ENCODE measurements at places on chromosomes 3 and 15.

DNA sequence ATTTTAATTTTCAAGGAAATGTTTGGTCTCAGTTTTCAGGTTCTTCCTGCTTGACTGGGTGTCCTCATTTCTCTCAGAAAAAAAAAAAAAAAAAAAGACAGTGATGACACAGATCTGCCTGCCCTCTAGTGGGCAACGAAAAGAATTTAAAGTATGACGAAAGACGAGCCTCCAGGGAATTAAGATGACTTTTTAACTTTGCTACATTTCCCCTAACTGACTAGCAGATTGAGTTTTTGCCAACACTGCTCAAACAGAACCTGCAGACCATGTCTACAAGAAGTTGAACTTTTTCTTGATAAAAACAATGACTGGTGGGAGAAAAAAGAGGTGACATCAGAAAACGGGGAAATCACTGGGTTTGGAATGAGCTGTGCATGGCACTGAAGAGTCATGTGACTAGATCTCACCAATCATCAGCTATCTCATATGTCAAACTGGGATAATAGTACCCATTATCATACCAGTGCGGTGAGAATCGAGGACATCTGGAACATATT, 40.8 kb downstream of the EOMES start:
- DNase-seq = peak; percentile 41

DNA sequence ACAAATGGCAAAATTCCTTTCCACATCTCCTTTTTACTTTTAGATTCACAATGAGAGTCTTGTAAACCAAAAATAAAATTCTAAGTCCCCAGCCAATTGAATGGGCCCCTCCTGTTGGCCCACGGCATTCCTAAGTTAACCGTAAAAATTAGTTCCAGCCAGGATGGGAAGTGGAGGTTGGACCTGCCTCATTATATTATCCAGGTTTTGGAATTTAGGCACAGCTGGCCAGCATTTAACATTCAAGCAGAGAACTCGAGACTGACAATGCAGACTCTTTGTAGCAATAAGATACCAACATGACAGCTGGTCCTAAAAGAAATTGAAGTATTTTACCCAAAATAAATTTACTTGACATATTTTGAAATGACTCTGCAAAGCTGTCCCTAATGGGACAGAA, 321.0 kb upstream of the NAALADL2 start:
- DNase-seq = no peak

- no peak for DNase-seq
Measured at GRCh38 chr15:95277266-95277665, 1045.9 kb downstream of the MCTP2 start.

- no peak for DNase-seq
Measured at GRCh38 chr15:62404194-62404985, 239.3 kb upstream of the C2CD4B start.

- DNase-seq = no peak
Measured at GRCh38 chr3:25678581-25678980, 13.9 kb upstream of the TOP2B start.

- no peak for DNase-seq
Measured at GRCh38 chr15:25946241-25946805, 83.2 kb upstream of the ATP10A start.

DNA sequence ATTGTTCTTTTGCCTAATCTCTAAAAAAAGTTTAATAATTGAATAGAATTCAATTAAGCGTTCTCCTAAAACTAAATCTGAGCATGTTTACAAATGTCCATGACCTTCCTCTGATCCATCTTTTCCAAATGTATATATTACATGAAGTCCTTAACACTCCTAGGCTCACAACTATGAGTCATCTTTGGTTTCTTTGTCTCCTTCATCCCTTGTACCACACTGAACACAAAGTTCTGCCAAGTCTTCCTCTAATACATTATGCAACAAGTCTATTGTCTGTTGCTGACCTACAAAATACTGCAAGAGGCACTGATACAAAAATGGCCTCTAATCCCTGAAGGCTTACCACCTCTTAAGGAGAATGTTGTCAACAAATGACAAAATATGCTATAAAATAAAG, 550.2 kb downstream of the PYDC2 start:
- DNase-seq = no peak

Measured in activated gamma-delta T cell treated with Interleukin-2 at 50 U/mL for 16 hours (primary cell).